ENCODE measurements at places on chromosomes 6 and 20. TPM values are rescaled to one million over a fixed set of nuclear protein-coding genes. Genes with fewer than 3 reads are reported as not detected.

Gene SLC17A3
- total RNA-seq: 0.15 TPM

Gene ALDH5A1
- total RNA-seq: 2.5 TPM

Gene BPIFB4
- not detected for total RNA-seq

Gene KCNB1
- total RNA-seq: 0.05 TPM

Gene LCA5
- total RNA-seq: 0.15 TPM

- H3K27me3 ChIP-seq: peaks cover 22% of the 10 kb centered on the region
- peaks cover 13% of the 10 kb centered on the region for H3K4me1 ChIP-seq
- H3K27ac ChIP-seq: no peak overlapping the region
- DNase-seq: no peak
Observed at GRCh38 chr20:24771542-24772061, 177.5 kb upstream of the CST7 start.

DNA sequence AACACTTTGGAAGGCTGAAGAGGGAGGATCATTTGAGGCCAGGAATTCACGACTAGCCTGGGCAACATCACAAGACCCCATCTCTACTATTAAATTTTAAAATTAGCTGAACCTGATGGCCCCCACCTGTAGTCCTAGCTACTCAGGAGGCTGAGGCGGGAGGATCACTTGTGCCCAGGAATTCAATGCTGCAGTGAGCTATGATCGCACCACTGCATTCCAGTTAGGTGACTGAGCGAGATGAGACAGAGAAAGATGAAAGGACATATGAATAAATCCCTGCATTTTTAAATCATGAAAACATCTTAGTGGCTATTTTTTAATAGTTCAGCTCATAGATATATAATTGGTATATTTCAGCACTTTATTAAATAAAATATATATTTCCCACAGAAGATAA is 93.8 kb downstream of the GPR63 start:
- no peaks in the 10 kb centered on the region for H3K4me1 ChIP-seq
- no peak overlapping the region for H3K4me3 ChIP-seq
- no peak for DNase-seq
- H3K27me3 ChIP-seq: peaks cover 4% of the 10 kb centered on the region
- no peaks in the 10 kb centered on the region for H3K36me3 ChIP-seq
- H3K27ac ChIP-seq: no peak overlapping the region

DNA sequence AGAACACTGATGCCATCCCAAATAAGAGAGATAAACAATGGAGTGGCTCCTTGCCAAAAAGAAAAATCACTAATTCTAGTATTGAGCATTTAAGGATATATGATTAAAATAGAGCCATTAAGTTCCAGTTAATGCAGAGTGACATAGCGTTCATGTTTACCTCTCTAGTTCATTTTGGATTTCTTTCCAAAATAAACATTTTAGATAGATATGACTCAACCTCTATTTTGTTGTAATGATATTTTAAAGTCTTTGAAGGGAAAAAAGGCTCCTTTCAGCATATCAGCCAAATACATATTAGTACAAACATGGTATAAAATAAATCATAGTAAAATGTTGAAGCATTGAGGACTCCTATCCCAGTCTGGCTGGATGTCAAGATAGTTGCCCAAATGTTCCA is 33.4 kb downstream of the RWDD2A start:
- H3K27me3 ChIP-seq: peaks cover 3% of the 10 kb centered on the region
- H3K27ac ChIP-seq: no peak overlapping the region
- H3K36me3 ChIP-seq: no peaks in the 10 kb centered on the region
- no peak for DNase-seq
- no peaks in the 10 kb centered on the region for H3K4me1 ChIP-seq

- peaks cover 18% of the 10 kb centered on the region for H3K4me1 ChIP-seq
- no peaks in the 10 kb centered on the region for H3K27me3 ChIP-seq
- H3K36me3 ChIP-seq: peaks cover 23% of the 10 kb centered on the region
Observed at GRCh38 chr6:151442371-151442770, 9.6 kb downstream of the RMND1 start.

DNA sequence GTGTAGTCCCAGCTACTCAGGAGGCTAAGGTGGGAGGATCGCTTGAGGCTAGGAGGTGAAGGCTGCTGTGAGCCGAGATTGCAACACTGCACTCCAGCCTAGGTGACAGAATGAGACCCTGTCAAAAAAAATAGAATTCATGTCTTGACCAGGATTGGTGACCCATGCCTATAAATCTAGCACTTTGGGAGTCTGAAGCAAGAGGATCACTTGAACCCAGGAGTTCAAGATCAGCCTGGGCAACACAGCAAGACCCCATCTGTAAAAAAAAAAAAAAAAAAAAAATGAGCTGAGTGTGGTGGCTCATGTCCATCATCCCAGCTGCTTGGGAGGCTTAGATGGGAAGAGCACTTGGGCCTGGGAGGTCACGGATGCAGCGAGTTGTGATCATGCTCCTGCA is 34.3 kb downstream of the GINM1 start:
- H3K36me3 ChIP-seq: peaks cover 44% of the 10 kb centered on the region
- H3K27ac ChIP-seq: no peak overlapping the region
- H3K27me3 ChIP-seq: no peaks in the 10 kb centered on the region
- DNase-seq: no peak

GRCh38 chr6:5133943-5134342 is 48.8 kb downstream of the PPP1R3G start:
- no peaks in the 10 kb centered on the region for H3K36me3 ChIP-seq
- H3K4me1 ChIP-seq: peaks cover 5% of the 10 kb centered on the region
- H3K27me3 ChIP-seq: no peaks in the 10 kb centered on the region

- H3K27ac ChIP-seq: no peak overlapping the region
- peaks cover 40% of the 10 kb centered on the region for H3K36me3 ChIP-seq
- peaks cover 33% of the 10 kb centered on the region for H3K4me1 ChIP-seq
- no peaks in the 10 kb centered on the region for H3K27me3 ChIP-seq
- no peak for DNase-seq
Observed at GRCh38 chr6:45599053-45599452, 221.3 kb upstream of the SUPT3H start.

DNA sequence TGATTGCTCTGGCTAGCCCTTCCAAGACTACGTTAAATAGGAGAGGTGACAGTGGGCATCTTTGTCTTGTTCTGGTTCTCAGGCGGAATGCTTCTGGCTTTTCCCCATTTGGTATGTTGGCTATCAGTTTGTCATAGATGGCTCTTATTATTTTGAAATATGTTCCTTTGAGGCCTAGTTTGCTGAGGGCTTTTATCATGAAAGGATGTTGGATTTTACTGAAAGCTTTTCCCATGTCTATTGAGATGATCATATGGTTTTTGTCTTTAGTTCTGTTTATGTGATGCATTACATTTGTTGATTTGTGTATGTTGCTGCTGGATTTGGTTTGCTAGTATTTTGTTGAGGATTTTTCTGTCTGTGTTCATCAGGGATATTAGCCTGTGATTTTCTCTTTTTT is 9.9 kb upstream of the RNASET2 start:
- H3K27me3 ChIP-seq: no peaks in the 10 kb centered on the region
- DNase-seq: no peak
- H3K27ac ChIP-seq: no peak overlapping the region
- H3K36me3 ChIP-seq: peaks cover 48% of the 10 kb centered on the region
- peaks cover 19% of the 10 kb centered on the region for H3K4me1 ChIP-seq
- H3K4me3 ChIP-seq: no peak overlapping the region

GRCh38 chr20:19259141-19259591 is 46.7 kb downstream of the SLC24A3 start:
- no peaks in the 10 kb centered on the region for H3K4me1 ChIP-seq
- no peak overlapping the region for H3K4me3 ChIP-seq
- no peak for DNase-seq

DNA sequence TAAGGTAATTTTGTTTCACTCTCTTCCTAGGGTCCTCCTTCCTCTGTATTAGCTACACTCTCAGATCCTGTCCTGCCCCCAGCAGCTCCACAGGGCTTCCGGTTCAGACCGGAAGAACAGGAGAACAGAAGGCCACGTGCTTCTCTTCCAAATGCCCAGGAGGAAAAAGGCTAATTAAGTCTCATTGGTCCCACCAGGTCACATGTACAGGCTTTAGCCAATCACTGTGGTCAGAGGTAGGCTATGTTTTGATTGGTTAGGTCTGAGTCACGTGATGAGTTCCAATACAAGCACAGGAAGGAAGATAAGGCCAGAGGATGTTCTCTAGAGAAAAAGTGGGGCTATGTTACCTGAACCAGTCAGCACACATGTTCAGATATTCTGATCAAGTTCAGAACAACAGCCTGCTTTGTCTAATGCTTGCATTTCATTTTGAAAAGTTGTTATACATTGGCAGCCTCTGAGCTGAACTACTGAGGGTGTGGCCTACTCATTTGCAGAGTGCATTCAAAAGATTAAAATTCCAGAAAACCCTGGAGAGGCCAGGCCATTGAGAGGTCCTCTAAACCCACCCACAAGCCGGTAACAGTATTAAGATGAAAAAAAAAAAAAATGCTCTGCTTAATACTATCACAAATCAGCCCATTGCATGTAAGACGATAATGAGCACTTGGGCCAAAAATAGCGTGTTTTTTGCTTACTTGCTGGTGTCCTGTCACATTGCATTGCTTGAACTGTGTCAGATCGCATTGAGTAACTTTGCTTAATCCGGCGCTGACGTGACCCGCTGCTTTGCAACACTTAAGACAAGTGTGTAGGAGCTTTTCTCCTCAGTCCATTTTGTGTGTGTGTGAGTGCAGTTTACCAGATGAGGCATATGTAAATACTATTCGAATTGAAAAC is 170.3 kb downstream of the TSHZ2 start:
- peaks cover 30% of the 10 kb centered on the region for H3K4me1 ChIP-seq
- no peak overlapping the region for H3K27ac ChIP-seq
- no peak for DNase-seq

- no peaks in the 10 kb centered on the region for H3K27me3 ChIP-seq
- H3K27ac ChIP-seq: peak overlapping the region; percentile 17
- H3K4me1 ChIP-seq: peaks cover 49% of the 10 kb centered on the region
- no peak for DNase-seq
- peak overlapping the region; percentile 55 for H3K4me3 ChIP-seq
- H3K36me3 ChIP-seq: peaks cover 30% of the 10 kb centered on the region
Observed at GRCh38 chr6:25165177-25165576, 114.0 kb upstream of the CARMIL1 start.

DNA sequence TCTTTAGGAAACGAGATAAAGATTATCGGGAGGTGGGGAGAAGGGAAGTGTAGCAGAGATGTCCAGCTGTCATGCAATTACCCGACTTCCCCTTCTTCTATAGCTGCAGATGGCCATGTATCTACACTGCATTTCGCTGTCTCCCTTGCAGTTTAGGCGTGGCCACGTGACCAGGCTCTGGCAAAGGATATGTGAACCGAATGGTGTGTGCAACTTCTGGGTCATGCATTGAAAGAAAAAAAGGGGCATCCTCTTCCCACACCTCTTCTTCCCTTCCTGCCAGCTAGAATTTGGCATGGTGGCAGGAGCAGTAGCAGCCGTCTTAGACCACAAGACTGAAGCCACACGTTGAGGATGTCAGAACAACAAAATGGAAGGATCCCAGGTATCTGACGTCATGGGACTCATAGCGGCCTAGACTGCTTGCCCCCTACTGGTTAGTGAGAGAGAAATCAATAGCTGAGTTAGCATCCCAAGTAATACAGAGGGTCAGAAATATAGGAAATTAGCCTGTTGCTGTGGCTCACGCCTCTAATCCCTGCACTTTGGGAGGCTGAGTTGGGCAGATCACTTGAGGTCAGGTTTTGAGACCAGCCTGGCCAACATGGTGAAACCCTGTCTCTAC is 32.8 kb downstream of the TCF15 start:
- H3K4me3 ChIP-seq: no peak overlapping the region
- no peak overlapping the region for H3K27ac ChIP-seq
- H3K27me3 ChIP-seq: peaks cover 14% of the 10 kb centered on the region
- no peaks in the 10 kb centered on the region for H3K4me1 ChIP-seq

DNA sequence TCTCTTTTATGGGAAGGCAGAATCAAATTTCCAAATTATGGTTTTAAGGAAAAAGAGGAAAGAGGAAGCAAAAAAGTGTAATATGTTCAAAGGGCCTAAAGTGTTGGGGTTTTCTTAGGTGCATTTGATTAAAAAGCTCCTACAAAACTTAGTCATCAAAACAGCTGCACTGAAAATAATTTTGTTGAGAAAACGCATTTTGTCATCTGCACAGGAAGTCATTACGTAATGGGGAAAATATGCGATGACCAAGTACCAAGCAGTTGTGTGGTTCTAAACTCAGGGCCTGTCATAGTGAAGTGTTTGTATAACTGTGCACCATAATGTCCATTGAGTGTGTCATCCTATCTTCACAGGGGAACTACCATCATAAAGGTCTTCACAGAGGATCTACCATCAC is 15.6 kb downstream of the HAO1 start:
- no peaks in the 10 kb centered on the region for H3K36me3 ChIP-seq
- H3K4me1 ChIP-seq: no peaks in the 10 kb centered on the region
- DNase-seq: no peak
- H3K27me3 ChIP-seq: peaks cover 2% of the 10 kb centered on the region

GRCh38 chr6:33589392-33589730 is 9.3 kb upstream of the BAK1 start:
- no peak for DNase-seq
- H3K36me3 ChIP-seq: no peaks in the 10 kb centered on the region
- H3K4me1 ChIP-seq: peaks cover 55% of the 10 kb centered on the region
- H3K27ac ChIP-seq: no peak overlapping the region
- peaks cover 2% of the 10 kb centered on the region for H3K27me3 ChIP-seq

- no peak overlapping the region for H3K4me3 ChIP-seq
- no peak overlapping the region for H3K27ac ChIP-seq
- H3K36me3 ChIP-seq: no peaks in the 10 kb centered on the region
- H3K27me3 ChIP-seq: peaks cover 12% of the 10 kb centered on the region
- H3K4me1 ChIP-seq: peaks cover 19% of the 10 kb centered on the region
- no peak for DNase-seq
Observed at GRCh38 chr6:3208098-3208774, 19.2 kb downstream of the TUBB2B start.

DNA sequence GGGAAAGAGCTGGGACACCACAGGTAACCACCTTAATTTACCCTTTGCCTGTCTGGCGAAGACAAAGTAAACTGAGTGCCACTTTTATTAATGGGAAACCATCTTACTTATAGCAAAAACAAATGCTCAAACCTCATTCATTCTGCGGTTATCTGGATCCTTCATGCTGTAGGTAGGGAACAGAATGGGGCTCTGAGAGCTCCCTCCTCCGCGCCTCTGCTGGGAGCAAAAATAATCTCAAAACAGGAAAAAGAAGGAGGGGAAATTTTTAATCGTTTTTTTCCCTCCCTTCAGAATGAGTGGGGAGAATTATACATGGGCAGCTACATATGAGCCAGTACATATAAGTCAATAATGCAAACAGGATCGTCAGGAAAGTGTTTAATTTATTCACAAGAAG is 177.3 kb downstream of the GMPR start:
- peak overlapping the region; percentile 8 for H3K27ac ChIP-seq
- DNase-seq: no peak
- H3K4me3 ChIP-seq: no peak overlapping the region
- H3K4me1 ChIP-seq: peaks cover 60% of the 10 kb centered on the region
